ENCODE measurements at places on chromosomes 1 and 21. TPM values are rescaled to one million over a fixed set of nuclear protein-coding genes. Genes with fewer than 3 reads are reported as not detected.

The PRAMEF7 gene
- not detected for total RNA-seq

The FCGR3B gene
- not detected for total RNA-seq

The OR2M5 gene
- not detected for total RNA-seq

The TPTE gene
- not detected for total RNA-seq

The GNAT2 gene
- 1.1 TPM for total RNA-seq

The CCDC17 gene
- total RNA-seq: 1.6 TPM

The ENAH gene
- 1.1 TPM for total RNA-seq

The KCND3 gene
- total RNA-seq: not detected

The OR6K3 gene
- total RNA-seq: not detected

The CRYAA gene
- total RNA-seq: not detected

The ACTL8 gene
- total RNA-seq: not detected

The EPS8L3 gene
- total RNA-seq: not detected

The FOXO6 gene
- 0.20 TPM for total RNA-seq

The KIF2C gene
- 8.1 TPM for total RNA-seq

The CD46 gene
- 63.5 TPM for total RNA-seq

The SYT14 gene
- not detected for total RNA-seq

The GJA4 gene
- 0.51 TPM for total RNA-seq

The GPR25 gene
- total RNA-seq: not detected

The FCMR gene
- 41.7 TPM for total RNA-seq

The OR2L13 gene
- not detected for total RNA-seq

The DEPDC1 gene
- 0.49 TPM for total RNA-seq

The RNPEP gene
- 20.2 TPM for total RNA-seq

The MAGI3 gene
- 2.3 TPM for total RNA-seq

The UTS2 gene
- not detected for total RNA-seq

The C1orf21 gene
- 0.53 TPM for total RNA-seq

The ETS2 gene
- total RNA-seq: 44.2 TPM

The RGS16 gene
- 53.6 TPM for total RNA-seq

The NME7 gene
- total RNA-seq: 9.0 TPM

The MACO1 gene
- 16.4 TPM for total RNA-seq

The ATP1A1 gene
- total RNA-seq: 337 TPM

The MPL gene
- total RNA-seq: not detected

The CASZ1 gene
- total RNA-seq: 11.2 TPM

The PAPPA2 gene
- not detected for total RNA-seq

The MROH7 gene
- not detected for total RNA-seq

The OLFM3 gene
- total RNA-seq: not detected

The C1orf53 gene
- total RNA-seq: 2.4 TPM

The NPPA gene
- total RNA-seq: not detected

The FCRL3 gene
- total RNA-seq: 0.81 TPM

The SLFNL1 gene
- not detected for total RNA-seq

The SAMSN1 gene
- total RNA-seq: 54.0 TPM

The CASQ1 gene
- total RNA-seq: not detected

The ATP6V1G3 gene
- total RNA-seq: not detected

The ST6GALNAC3 gene
- total RNA-seq: 0.24 TPM

The TUFT1 gene
- 1.2 TPM for total RNA-seq

The E2F2 gene
- 9.3 TPM for total RNA-seq

The CFHR2 gene
- total RNA-seq: not detected

The LHX4 gene
- not detected for total RNA-seq

The ZC3H11A gene
- 55.2 TPM for total RNA-seq

The ARF1 gene
- 408 TPM for total RNA-seq

The TAL1 gene
- 0.05 TPM for total RNA-seq

The EFNA3 gene
- 1.1 TPM for total RNA-seq

The FAM151A gene
- total RNA-seq: not detected

The C1orf116 gene
- 0.08 TPM for total RNA-seq

The CD1D gene
- total RNA-seq: not detected

The MAP3K7CL gene
- 1.3 TPM for total RNA-seq

The HRNR gene
- not detected for total RNA-seq

The TNFRSF1B gene
- total RNA-seq: 229 TPM

Measured in activated T-cell treated with anti-CD3 and anti-CD28 coated beads, Interleukin-2, amount 50 U/mL, for 4 hours (primary cell).